Spleen (tissue), 13 donors: ENCODE measurements at places on chromosomes 1 and 21. TPM values are rescaled to one million over a fixed set of nuclear protein-coding genes. Genes with fewer than 3 reads are reported as not detected.

DNA sequence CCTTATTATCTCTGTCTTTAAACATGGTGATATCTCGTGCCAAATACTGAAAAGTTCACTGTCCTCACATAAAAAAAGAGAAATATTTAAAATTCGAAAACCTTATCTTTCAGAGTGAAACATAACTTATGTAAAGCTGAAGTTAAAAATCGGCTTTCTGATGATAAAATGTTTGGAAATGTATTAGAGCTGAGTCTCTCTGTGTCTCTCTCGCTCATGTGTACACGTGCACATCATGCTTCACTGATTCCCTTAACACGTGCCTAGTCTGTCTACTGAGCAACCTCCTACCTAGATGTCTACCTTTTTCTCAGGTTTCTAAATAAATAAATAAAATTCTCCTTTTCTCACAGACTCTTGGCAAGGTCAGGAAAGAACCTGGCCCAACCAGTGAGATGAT lies 17.1 kb downstream of the HHIPL2 start:
- no peaks in the 10 kb centered on the region for H3K36me3 ChIP-seq
- no peak for DNase-seq
- no peak overlapping the region for H3K4me3 ChIP-seq
- H3K27ac ChIP-seq = no peak overlapping the region
- H3K27me3 ChIP-seq = no peaks in the 10 kb centered on the region

- peaks cover 4% of the 10 kb centered on the region for H3K4me1 ChIP-seq
- H3K27me3 ChIP-seq = no peaks in the 10 kb centered on the region
- no peak overlapping the region for H3K4me3 ChIP-seq
- H3K36me3 ChIP-seq = peaks cover 75% of the 10 kb centered on the region
These were observed 41.4 kb upstream of the KIF1B start for GRCh38 chr1:10168912-10169514.

The SELP gene
- total RNA-seq = 4.7 TPM

GRCh38 chr1:53837646-53837923 lies 511 bp downstream of the NDC1 start:
- H3K4me1 ChIP-seq = peaks cover 24% of the 10 kb centered on the region
- DNase-seq = no peak
- no peaks in the 10 kb centered on the region for H3K27me3 ChIP-seq
- H3K4me3 ChIP-seq = peak overlapping the region; percentile 99
- H3K27ac ChIP-seq = peak overlapping the region; percentile 99
- H3K36me3 ChIP-seq = no peaks in the 10 kb centered on the region

The PDZK1 gene
- total RNA-seq = not detected

DNA sequence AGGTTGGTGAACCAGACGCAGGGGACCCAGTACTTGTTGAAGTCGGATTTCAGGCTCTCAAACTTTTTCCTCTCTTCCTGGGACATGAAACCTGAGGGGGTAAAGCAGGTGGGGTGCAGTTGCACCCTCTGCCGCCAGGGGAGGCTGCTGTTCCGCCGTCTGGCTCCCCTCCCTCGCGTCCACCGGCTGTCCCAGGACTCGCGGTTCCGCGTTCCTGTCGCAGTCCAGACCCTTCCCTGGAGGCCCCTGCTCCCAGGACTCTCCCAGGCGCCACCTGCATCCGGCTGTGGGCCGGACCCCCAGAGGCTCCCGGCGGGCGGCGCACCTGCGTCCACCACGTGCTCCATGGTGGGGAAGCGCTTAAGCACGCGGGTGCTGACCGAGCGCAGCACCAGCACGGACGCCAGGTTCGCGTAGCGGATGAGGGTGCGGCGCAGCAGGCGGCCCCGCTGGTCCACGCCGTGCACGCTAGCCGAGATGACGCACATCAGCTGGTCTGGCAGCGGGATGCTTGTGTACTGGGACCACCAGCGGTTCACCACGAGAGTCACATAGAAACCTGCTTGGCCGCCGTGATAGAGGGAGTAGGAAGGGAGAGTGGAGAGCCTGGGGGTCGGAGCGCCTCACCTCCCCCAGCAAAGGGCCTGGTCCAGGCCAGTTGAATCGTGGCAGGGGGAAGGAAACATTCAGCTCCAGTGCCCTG lies 1.7 kb downstream of the BEST4 start:
- H3K27me3 ChIP-seq = no peaks in the 10 kb centered on the region
- peaks cover 6% of the 10 kb centered on the region for H3K36me3 ChIP-seq
- peaks cover 37% of the 10 kb centered on the region for H3K4me1 ChIP-seq
- peak overlapping the region; percentile 40 for H3K4me3 ChIP-seq
- H3K27ac ChIP-seq = peak overlapping the region; percentile 82
- DNase-seq = peak; percentile 94
